Psoas muscle (tissue), 8 donors: ENCODE measurements at places on chromosomes 2 and 18. TPM values are rescaled to one million over a fixed set of nuclear protein-coding genes. Genes with fewer than 3 reads are reported as not detected.

The DSC2 gene
- 0.66 TPM for total RNA-seq

The SP9 gene
- total RNA-seq = not detected

The ABCA12 gene
- total RNA-seq = not detected

The ALPP gene
- not detected for total RNA-seq

DNA sequence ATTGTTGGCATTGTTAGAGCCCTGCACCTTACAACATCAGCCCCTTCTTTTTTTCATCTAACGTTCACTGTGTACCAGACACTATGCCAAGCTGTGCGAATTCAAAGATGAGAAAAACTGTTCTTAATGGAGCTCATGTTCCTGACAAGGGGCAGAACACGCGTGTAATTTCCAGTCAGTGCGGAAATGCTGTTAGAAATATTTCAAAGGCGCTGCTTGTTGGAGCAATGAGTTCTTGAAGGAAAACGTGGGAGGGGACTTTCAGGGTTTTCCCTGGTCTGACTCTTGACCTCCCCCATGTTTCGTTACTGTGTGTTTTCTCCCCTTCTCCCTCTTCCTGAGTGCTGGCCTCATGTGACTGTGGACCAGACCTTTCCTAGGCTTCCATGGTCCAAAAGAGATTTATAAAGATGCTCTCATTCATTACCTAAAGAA lies 1.5 kb downstream of the MTHFD2 start:
- no peak for DNase-seq

DNA sequence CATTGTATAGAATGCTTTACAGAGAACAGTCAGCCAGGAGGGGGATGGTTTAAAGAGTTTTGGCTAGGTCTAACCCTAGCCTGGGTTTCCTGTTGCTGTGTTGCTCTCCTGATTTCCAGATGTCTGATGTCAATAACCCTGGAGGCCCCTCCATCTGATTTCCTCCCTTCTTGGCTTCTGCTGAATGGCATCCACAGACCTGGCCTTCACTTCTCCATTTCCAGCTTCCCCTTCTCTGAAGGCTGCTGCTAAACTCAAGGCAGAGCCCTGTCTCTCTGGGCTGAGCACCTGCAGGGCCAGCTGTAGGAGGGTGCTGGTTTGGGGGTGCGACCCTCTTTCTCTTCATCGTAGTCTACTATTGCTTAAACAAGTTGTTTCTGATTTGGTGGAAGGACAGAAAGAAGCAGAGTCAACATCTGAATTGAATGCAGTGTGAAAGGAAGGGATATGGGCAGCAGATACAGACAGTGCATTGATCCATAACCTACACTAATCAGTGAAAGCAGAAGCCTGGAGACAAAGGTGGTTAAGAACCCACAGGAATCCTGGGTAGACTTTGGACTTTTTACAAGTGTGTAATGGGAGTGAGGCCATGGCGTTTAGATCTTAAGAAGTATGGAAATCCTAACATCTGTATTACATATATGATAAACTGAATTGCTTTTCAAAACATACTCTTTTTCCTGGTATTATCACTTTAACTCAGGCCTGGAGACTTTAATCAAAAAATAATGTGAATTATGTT lies 153.6 kb downstream of the HRH4 start:
- DNase-seq = no peak

DNA sequence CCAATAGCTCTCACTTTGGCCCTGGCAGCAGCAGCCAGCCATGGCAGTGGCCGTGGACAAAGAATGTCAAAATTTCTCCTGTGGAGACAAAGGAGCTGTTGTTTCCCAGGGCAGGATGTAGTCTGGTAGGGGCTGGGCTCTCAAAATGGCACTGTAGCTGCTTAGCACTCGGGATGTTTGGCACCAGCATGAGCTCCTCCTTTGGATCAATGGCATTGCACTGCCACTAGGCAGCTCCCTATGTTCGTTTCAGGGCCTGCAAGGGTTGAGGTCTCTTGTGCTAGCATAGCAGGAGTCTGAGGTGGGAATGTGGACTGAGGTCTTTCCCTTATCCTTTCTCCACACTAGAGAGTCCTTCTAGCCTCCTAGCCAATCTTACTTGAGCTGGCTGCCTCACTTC lies 948.8 kb upstream of the FAM98A start:
- DNase-seq = no peak

DNA sequence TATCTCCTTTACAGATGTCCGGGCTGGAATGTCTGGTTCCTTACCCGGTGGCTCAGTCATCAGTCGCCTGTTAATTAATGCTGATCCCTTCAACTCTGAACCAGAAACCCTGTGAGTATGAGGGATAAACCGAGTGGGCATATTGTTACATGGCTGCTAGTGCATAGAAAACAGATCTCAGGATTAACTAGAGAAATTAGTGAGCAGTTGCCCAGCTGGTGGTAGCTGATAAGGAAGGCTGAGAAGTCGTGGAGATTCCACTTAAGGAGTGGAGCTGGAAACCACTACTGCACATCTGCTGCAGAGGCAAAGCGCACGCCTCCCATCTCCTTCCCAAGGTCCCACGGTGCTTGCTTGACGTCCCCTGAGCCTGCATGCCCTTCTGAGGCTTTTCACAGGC lies 97.7 kb downstream of the DGKD start:
- DNase-seq = no peak

GRCh38 chr18:8561123-8561910 lies 47.9 kb upstream of the RAB12 start:
- no peak for DNase-seq

DNA sequence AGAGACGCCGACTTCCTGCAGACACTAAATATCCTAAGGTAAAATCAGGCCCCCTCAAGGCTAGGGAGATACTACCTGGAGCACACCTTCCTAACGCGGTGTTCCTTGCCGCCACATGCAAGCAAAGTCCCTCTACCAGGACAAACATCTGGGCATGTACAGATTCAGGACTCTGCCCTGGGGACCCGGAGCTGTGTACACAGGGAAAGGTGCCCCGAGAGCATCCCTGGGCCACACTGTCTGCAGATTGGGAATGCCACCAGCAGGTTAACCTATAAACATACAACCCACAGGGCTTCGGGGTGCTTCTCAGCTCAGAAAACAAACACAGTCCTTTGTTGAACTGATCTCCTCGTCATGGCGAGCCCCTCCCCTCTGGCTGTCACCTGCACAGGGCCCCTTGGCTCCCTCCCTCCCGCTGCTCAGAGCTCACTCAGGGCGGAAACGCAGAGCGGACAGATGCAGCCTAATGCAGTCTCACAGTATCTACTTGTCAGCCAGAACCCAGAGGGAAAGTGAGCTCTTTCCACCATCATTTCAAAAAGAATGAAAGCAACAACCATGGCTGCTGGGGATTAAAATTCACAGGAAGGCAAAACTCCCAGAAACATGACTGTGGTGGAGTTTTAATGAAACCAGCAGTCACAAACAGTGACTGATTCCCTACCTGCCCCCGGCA lies 218.8 kb downstream of the HDAC4 start:
- DNase-seq = no peak

- no peak for DNase-seq
Observed at GRCh38 chr2:7774481-7774880, 857.3 kb downstream of the RNF144A start.

DNA sequence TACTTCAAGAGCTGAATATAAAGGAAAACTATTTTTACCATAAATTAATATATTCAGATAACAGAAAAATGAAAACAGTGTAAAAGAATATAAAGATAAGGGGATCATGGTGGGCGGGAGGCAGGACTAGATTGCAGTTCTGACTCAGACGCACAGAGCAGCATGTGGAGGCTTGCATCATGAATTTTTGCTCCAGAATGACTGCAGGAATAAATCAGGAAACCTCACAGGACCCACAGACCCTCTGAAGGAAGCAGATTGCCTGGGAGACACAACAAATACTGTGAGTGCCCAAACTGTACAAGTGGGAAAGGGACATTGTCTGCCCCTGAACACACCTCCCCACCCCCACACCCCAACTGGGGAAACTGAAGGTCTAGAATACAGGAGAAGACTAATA lies 19.2 kb upstream of the SIGLEC15 start:
- DNase-seq = no peak

- no peak for DNase-seq
Observed at GRCh38 chr2:48512571-48512970, 17.4 kb upstream of the STON1 start.

- DNase-seq = no peak
Observed at GRCh38 chr18:31278609-31279071, 39.3 kb upstream of the DSG1 start.
